ENCODE measurements at places on chromosomes 2 and 18.

- no peak for DNase-seq
These were observed 182.8 kb downstream of the SH3RF3 start for GRCh38 chr2:109311771-109312170.

- DNase-seq: no peak
These were observed 108.9 kb upstream of the XPO1 start for GRCh38 chr2:61647044-61647443.

DNA sequence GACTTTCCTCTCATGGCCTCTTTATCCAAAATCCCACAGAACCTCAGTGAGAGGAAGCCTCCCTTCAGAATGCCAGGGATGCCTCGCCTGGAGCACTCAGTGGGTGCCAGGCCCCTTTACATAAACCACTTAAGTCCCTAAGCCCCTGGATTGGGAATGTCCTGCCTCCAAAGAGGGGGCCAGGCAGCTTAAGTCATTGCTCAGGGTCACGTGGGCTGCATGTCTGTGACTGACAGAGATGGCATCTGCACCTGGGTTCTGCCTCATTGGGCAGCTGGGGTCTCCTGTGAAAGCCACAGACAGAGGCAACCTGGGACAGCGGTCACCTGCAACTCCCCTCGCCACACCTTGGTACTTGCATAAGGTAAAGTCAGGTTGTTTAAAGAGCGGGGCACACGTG lies 93.5 kb downstream of the MYT1L start:
- no peak for DNase-seq

- no peak for DNase-seq
These were observed 148.0 kb downstream of the HDAC4 start for GRCh38 chr2:239252801-239253200.

DNA sequence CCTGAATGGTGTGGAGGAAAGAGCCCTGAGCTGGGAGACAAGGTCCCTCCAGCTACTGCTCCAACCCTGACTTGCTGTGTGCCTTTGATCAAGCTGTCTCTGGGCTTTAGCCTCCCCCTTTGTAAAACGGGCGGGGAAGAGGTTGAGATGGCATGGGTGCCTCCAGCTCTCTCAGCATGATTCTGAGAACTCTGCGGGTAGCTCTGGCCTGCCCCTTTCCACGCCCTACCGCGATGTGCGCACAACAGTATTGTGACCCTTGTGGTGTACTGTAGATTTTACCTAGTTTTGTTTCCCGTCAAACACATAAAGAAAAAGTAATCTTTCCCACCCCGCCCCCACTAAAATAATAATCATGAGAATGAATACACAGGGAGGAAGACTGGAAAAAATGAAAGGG lies 5.3 kb downstream of the CD8A start:
- DNase-seq: no peak

- DNase-seq: no peak
These were observed 210.5 kb upstream of the HDAC4 start for GRCh38 chr2:239611222-239611795.

DNA sequence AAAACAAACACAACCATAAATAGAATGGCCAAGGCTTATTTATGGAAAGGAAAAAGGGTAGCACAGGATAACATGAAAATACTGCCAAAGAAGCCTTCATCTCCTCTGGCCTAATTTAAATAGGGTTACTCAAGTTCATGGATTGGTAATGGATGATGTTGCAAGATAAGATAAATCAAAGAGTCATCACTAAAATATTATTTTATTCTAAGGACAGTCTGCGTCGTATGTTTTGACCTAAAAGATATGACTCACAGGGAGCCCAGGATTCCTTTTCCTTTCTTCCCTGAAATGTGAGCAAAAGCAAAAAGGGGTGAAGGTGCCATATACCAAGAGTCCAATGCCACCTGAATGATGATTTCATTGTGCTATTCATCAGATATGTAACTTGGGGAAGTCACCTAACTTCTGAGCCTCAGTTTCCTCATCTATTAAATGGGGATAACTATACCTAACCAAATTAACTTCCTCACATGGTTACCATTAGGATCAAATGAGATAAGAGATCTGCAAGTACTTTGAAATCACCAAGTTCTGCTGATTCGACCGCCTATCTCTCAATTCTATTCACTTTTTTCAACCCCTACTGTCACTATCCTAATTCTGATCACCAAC lies 137.7 kb downstream of the THADA start:
- DNase-seq: no peak

DNA sequence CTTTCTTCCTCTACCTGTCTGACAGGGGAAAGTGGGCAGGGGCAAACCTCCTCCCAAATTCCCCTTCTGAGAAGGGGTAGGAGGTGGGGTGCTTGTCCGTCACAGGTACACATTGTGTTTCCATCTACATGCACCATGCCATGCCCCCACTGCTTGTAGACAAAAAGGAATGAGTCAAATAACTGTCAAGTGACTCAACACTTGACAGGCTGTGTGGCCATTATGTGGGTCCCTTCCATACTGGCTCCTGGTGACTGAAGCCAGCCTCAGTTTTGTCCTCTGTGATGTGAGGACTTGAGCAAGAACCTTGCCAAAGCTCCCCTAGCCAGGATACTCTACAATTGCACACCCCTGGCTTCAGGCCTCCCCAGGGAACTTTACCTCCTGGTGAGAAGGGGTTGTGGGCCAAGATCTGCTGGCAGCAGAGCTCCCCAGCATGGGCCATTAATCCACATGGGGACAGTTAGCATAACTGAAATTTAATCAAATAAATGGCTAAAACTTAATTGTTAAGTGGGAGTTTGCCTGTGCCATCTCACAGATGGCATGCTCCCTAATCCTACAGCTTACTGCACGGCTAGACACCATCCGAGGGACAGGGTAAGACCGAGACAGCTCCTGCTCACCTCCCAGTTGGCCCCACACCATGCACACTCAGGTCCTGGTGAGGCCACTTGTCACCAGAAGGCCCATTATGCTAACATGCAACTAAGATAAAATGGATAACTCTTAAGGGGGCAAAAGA lies 140.2 kb downstream of the BCL11A start:
- no peak for DNase-seq

GRCh38 chr2:217799563-217800432 lies 203.0 kb downstream of the TNS1 start:
- DNase-seq: no peak

DNA sequence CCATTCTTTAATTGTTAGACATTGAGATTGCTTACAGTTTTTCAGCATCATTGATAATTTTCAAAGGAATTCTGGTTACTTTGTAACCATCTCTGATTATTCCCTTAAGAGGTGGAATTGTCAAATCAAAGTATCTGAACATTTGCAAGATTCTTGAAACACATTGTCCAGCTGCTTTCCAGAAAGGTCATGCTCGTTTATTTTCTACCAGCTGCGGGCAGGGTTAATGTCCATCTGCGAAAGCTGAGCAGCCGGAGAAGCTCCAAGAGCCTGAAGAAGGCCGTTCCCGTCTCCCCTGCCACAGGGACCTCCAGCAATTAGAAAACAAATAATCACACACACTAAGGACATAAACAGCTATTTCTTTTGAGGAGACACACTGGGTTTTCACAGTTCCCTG lies 76.1 kb upstream of the TXNDC2 start:
- DNase-seq: no peak

DNA sequence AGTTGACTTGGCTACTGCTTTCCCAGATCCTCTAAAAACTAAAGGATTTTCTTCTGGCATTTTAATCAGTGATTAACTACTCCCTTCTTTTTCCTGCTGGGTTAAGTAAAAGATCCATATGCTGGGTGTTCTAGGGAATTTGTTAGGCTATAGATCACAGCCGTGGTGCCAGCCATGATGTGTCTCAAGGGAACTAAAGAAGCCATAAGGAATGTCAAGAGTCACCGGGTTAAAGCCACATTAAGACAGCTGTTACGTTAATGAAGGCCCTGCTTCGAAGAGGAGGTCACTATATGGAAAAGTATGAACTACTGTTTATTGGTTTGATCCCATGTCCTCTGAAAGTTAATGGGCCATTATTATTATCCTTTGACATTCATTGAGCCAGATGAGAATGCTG lies 70.7 kb downstream of the PAX3 start:
- no peak for DNase-seq

Data from activated CD4-positive, alpha-beta T cell treated with anti-CD3 and anti-CD28 coated beads for 24 hours (primary cell).